ENCODE measurements at places on chromosomes 6 and 20.
A peak's percentile ranks its signal among the peaks of the same experiment; 100 is the strongest.

- DNase-seq: no peak
Observed at GRCh38 chr20:6956056-6956455, 188.6 kb downstream of the BMP2 start.

GRCh38 chr6:135182071-135183001 is 1.2 kb downstream of the MYB start:
- DNase-seq: peak; percentile 46

- no peak for DNase-seq
Observed at GRCh38 chr6:90044182-90044832, 150.0 kb downstream of the GJA10 start.

DNA sequence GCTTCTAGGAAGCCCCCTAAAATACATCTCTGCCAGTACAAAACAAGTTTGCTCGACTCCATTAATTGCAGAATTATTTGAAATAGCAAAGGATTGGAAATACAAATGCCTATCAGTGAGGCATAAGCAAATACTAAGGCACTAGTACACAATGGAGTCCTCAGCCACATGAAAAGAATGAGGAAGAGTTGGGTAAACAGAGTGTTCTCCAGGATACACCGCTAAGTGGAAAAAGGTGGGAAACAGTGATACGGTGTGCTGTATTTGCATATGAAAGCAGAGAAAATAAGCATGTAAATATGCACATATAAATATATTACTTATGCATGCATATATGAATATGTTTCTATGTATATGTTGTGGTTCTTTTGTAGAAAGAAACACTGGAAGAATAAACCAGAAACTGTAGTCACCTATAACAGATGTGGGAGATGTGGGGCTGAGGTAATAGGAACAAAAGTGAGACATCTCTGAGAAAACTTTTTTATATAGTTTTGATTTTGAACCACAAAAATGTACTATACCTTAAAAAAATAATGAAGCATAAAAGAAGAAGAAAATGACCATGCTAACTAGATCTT is 143.4 kb upstream of the MYLIP start:
- no peak for DNase-seq

GRCh38 chr20:3000852-3001523 is 42.4 kb upstream of the GNRH2 start:
- DNase-seq: peak; percentile 63
